Aorta (tissue), 5 donors: ENCODE measurements at places on chromosomes 3 and 15. TPM values are rescaled to one million over a fixed set of nuclear protein-coding genes. Genes with fewer than 3 reads are reported as not detected.

DNA sequence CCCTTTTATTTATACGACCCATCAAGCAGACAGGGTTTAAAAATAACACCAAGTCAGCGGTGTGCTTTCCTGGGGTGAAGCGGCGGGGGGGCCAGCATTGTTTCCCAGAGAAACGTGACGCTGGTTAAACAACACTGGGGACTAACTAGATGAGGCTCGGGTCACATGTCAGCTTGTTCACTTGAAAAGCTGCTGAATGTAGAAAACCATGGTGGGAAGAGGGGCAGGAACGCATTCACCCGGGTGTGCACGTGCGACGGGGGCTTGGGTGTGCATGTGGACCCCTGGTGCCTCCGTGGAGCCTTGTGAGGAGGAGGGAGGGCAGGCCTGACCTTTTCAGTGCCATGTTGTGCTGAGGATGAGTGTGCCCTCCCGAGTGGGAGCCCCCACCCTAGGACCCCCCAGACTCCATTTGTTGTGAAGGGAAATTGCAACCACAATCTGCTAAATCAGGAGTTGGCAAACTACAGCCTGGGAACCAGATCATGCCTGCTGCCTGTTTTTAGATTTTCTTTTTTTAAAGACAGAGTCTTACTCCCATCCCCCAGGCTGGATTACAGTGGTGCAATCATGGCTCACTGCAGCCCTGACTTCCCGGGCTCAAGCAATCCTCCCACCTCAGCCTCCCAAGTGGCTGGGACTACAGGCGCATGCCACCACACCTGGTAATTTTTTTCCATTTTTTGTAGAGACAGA, 70.4 kb upstream of the CMTM7 start:
- no peak overlapping the region for H3K27ac ChIP-seq
- no peaks in the 10 kb centered on the region for H3K27me3 ChIP-seq
- DNase-seq: no peak
- no peaks in the 10 kb centered on the region for H3K4me1 ChIP-seq
- H3K4me3 ChIP-seq: no peak overlapping the region

DNA sequence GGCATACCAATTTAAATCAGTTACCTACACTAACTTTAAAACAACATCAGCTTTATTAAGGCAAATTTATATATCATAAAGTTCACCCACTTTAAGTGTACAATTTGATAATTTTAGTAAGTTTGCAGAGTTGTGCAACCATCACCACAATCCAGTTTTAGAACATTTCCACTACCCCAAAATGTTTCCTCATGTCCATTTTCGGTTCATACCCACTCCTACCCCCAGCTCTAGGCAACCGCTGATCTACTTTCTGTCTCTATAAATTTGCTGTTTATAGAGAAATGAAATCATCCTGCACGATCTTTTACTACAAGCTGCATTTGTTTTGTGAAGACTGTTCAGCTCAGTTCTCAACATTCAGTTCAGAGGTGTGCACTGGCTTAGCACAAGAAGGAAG, 31.5 kb upstream of the FAM81A start:
- H3K36me3 ChIP-seq: no peaks in the 10 kb centered on the region
- H3K4me3 ChIP-seq: no peak overlapping the region
- no peaks in the 10 kb centered on the region for H3K27me3 ChIP-seq
- no peaks in the 10 kb centered on the region for H3K4me1 ChIP-seq
- no peak overlapping the region for H3K27ac ChIP-seq

DNA sequence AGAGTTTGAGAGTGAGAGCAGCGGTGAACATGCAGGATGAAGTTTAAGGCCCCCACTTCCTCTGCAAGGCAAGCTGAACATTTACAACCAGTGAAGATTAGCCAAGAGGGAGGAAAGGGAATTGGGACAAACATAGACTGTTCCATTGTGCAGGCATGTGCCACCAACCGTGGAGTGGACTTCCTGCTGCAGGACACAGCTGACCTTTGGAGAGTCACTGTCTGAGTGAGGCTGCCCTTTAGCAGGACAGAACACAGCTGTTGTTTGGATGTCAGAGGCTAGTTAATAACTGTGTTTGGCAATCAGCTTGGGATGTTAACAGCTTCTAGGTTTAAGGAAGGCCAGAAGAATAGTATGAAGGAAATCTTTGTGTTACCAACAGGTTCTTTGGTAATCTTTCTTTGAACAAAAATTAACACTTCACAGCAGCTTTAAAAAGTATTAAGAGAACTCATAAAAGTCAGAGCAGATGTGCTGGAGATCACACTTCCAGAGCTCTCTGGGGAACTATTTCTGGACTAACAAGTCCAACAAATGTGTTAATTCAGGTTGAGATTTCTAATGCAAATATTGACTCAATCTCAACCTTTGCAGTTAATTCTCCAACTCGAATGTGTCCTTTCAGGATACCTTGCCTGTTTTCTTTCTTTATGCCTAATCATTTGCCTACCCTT, 31.4 kb downstream of the CTDSPL start:
- peak overlapping the region; percentile 51 for H3K27ac ChIP-seq
- H3K36me3 ChIP-seq: no peaks in the 10 kb centered on the region
- H3K4me3 ChIP-seq: no peak overlapping the region
- H3K4me1 ChIP-seq: peaks cover 6% of the 10 kb centered on the region
- no peaks in the 10 kb centered on the region for H3K27me3 ChIP-seq

DNA sequence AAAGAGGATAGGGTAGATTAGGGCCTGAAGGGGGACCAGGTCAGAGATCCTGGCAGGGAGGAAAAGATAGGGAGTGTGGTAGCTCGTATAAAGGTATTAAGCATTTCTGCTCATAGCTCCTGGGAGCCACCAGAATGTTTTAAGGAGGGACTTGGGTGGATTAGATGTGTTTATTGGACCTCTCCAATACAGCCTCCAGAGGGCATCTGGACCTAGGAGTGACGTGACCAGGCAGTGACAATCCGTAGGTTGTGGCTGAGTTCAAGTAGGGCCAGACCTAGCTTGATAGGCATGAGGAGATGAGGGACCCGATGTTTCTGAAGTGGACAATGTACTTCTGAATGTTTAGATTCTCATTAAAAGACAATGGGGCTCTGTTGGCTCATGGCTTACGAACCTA, 435.2 kb downstream of the MCTP2 start:
- H3K4me1 ChIP-seq: no peaks in the 10 kb centered on the region
- H3K36me3 ChIP-seq: no peaks in the 10 kb centered on the region
- no peaks in the 10 kb centered on the region for H3K27me3 ChIP-seq

GRCh38 chr3:11282250-11283138, 10.3 kb downstream of the ATG7 start:
- H3K4me1 ChIP-seq: peaks cover 5% of the 10 kb centered on the region
- peaks cover 3% of the 10 kb centered on the region for H3K36me3 ChIP-seq
- no peaks in the 10 kb centered on the region for H3K27me3 ChIP-seq
- H3K4me3 ChIP-seq: no peak overlapping the region
- no peak overlapping the region for H3K27ac ChIP-seq

DNA sequence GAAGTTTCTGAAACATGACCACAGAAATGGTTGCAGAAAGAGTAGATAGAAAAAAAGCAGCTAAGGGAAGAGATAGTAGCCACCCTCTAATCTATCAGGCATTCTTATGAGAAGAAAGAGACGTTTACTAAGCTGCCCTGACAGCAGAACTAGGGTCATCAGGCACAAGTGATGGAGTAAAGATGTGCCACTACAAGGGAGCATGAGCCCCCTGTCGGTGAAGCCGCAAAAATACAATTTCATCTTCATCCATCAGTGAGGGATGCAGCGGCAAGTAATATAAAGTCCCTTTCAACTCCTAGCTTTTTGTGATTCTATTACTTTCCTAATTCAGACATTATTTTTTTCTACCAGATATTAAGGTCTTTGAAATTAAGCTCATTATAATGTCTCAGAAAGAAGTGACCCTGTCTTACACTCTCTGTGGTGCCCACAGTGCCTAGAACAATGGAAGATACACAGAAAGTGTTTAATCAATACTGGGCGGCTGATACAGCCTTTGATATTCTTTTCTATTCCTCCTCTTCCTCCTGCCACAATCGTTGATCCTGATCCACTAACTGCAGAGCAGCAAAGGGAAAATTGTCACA, 651.6 kb downstream of the NTRK3 start:
- H3K27ac ChIP-seq: no peak overlapping the region
- no peaks in the 10 kb centered on the region for H3K36me3 ChIP-seq
- H3K27me3 ChIP-seq: no peaks in the 10 kb centered on the region
- H3K4me1 ChIP-seq: peaks cover under 1% of the 10 kb centered on the region
- no peak for DNase-seq

- no peak overlapping the region for H3K4me3 ChIP-seq
- H3K27me3 ChIP-seq: no peaks in the 10 kb centered on the region
- DNase-seq: no peak
- H3K36me3 ChIP-seq: no peaks in the 10 kb centered on the region
Observed at GRCh38 chr15:65292938-65293518, 2.8 kb upstream of the RNU5A-1 start.

DNA sequence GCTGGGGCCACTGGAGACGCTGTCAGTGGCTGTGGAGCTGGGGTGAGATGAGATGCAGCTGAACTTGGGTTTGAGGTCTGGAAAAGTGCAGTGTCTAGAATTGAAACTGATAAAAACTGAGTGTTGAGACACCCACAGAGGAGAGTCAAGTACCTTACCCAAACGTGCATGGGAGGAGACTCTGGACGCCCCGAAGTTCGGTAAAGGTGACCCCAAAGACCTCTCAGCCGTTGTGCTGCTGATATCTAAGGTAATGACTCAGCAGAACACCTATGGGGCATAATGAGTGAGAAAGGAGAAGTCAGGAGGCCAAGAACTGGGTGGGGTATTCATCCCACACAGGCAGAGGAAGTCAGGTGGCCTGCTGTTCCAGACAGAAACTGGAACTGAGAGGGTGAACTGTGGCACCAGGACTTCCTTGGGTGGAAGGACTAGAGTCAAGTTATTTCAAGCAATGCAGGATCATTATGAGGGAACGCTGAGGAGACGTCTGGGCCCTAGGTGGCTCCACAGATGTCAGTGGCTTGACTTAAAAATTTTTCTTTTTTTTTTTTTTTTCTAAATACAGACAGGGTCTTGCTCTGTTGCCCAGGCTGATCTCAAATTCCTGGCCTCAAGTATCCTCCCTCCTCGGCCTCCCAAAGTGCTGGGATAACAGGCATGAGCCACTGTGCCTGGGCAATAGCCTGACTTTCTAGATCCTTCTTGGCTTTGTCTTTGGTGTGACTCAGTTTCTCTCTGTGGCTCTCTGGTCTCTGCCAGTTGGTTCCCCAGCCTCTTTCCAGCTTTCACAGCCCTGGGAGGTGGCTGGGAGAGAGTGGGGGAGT, 67.6 kb upstream of the GCNT3 start:
- H3K4me1 ChIP-seq: no peaks in the 10 kb centered on the region
- H3K27ac ChIP-seq: no peak overlapping the region
- no peaks in the 10 kb centered on the region for H3K36me3 ChIP-seq

GRCh38 chr15:32994810-32995424, 199.6 kb downstream of the FMN1 start:
- no peak overlapping the region for H3K4me3 ChIP-seq
- no peaks in the 10 kb centered on the region for H3K36me3 ChIP-seq
- H3K27me3 ChIP-seq: no peaks in the 10 kb centered on the region
- H3K27ac ChIP-seq: no peak overlapping the region
- no peak for DNase-seq
- H3K4me1 ChIP-seq: no peaks in the 10 kb centered on the region

GRCh38 chr3:45425237-45425933, 37.0 kb downstream of the LARS2 start:
- DNase-seq: no peak
- H3K4me3 ChIP-seq: no peak overlapping the region
- H3K27ac ChIP-seq: no peak overlapping the region
- no peaks in the 10 kb centered on the region for H3K36me3 ChIP-seq
- H3K4me1 ChIP-seq: no peaks in the 10 kb centered on the region

GRCh38 chr15:38512901-38513300, 51.7 kb downstream of the RASGRP1 start:
- no peak overlapping the region for H3K4me3 ChIP-seq
- no peak overlapping the region for H3K27ac ChIP-seq
- peaks cover 3% of the 10 kb centered on the region for H3K4me1 ChIP-seq
- no peaks in the 10 kb centered on the region for H3K36me3 ChIP-seq

DNA sequence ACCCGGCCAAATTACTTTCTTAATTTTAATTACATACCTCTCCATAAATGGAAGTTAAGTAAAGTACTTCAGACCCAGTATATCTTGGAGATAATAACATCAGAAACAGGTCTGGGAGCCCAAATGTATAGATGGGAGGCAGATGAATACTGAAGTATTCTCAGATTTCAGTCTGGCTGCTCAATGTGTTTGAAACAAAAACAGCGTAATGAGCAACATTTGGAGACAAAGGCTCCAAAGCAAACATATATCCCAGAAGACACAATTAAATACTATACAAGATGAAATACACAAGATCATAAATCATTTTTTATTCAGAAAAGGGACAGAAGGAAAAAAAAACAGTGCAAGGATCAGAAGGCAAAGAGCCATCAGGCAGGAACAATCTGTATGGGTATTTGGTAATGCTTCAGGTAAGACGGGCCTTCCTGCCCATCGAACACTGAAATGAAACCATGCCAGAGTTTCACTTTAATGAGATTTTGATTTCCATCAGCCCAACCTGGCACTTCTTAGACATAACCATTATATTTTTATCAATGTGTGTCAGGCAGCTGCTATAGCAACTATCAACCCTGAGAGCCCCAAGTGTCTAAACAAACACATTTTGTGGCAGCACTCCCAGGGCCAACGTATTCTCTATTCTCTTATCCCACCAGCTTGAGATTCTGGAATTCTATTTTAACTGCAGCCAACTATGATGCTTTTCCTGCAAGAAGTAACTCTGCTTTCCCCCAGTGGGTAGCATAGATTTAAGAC, 210.8 kb downstream of the STT3B start:
- H3K36me3 ChIP-seq: no peaks in the 10 kb centered on the region
- no peak overlapping the region for H3K27ac ChIP-seq
- DNase-seq: no peak

DNA sequence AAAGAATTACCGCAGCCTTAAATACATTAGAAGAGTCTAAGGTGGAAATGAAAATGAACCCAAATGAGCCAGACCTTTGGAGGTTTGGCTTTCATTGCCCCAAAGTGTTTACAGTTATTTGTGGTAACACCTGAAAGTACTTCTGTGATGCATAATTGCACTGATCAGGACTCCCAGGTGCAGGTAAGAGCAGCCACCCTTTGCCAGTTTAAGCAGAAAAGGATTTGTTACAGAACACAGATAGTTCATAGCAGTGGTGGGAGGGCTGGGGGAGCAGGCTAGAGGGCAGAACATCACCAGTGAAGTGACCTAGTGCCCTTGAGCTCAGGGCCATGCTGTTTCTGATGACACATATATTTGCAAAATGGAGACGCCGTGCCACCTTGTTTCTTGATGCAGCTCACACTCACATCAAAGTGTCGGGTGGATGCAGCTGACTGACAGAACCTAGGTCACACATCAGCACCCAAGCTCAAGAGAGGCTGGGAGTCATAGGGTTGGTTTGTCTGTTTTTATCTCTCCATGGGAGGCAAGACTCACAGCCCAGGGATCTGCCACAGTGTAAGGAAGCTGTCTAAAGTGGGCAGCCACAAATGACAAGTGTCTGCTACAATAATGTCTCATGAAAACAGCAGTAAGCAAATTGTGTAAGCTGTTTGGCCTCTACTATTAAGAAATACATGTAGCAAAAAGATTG, 49.1 kb downstream of the NEK11 start:
- peaks cover 3% of the 10 kb centered on the region for H3K4me1 ChIP-seq
- H3K27me3 ChIP-seq: no peaks in the 10 kb centered on the region
- no peak overlapping the region for H3K27ac ChIP-seq
- no peak overlapping the region for H3K4me3 ChIP-seq
- no peak for DNase-seq

GRCh38 chr15:94229591-94230369, 1.6 kb upstream of the MCTP2 start:
- no peaks in the 10 kb centered on the region for H3K27me3 ChIP-seq
- H3K36me3 ChIP-seq: no peaks in the 10 kb centered on the region
- no peak overlapping the region for H3K27ac ChIP-seq
- DNase-seq: no peak
- no peaks in the 10 kb centered on the region for H3K4me1 ChIP-seq

Gene FEZF2
- not detected for polyA plus RNA-seq

Gene STAG1
- 11.0 TPM for polyA plus RNA-seq

Gene SPINK8
- not detected for polyA plus RNA-seq

Gene HESX1
- 0.95 TPM for polyA plus RNA-seq

Gene IGDCC3
- polyA plus RNA-seq: not detected

Gene MYZAP
- 7.5 TPM for polyA plus RNA-seq

Gene NR1I2
- polyA plus RNA-seq: 9.5 TPM
